CD4-positive, alpha-beta T cell treated with Interleukin-1 beta for 1 hour (primary cell): ENCODE measurements at places on chromosomes 2 and 18.
A peak's percentile ranks its signal among the peaks of the same experiment; 100 is the strongest.

- no peak for DNase-seq
Observed at GRCh38 chr2:231930593-231931281, 4.5 kb upstream of the NPPC start.

- no peak for DNase-seq
Observed at GRCh38 chr2:180203972-180204371, 196.9 kb upstream of the CWC22 start.

DNA sequence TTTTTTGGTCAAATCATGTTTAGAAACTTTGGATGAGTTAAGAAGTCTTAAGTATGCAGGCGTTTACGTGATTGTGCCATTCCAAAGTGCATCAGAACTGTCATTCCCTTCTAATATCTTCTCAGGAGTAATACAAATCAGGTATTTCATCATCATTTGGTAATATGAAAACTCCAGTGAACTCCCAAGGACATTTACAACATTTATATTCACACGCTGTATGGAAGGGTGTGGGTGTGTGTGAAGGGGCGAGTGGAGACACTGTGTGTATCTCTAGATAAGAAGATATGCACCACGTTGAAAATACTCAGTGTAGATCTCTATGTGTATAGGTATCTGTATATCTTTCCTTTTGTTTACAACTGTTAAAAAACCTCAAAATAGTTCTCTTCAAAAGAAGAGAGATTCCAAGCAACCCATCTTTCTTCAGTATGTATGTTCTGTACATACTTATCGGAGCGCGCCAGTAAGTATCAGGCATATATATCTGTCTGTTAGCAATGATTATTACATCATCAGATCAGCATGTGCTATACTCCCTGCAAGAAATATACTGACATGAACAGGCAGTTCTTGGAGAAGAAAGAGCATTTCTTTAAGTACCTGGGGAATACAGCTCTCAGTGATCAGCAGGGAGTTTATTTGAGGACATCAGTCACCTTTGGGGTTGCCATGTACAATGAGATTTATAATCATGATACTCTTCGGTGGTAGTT is 29.3 kb downstream of the COX7A2L start:
- DNase-seq, result no peak

DNA sequence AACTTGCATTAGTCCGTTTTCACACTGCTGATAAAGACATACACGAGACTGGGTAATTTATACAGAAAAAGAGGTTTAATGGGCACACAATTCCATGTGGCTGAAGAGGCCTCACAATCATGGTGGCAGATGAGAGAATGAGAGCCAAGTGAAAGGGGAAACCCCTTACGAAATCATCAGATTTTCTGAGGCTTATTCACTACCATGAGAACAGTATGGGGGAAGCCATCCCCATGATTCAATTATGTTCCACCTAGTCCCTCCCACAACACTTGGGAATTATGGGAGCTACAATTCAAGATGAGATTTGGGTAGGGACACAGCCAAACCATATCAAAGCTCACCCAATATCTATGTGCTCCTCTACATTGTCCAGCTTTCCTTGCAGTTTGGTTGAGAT is 16.0 kb upstream of the SERPINE2 start:
- no peak for DNase-seq

DNA sequence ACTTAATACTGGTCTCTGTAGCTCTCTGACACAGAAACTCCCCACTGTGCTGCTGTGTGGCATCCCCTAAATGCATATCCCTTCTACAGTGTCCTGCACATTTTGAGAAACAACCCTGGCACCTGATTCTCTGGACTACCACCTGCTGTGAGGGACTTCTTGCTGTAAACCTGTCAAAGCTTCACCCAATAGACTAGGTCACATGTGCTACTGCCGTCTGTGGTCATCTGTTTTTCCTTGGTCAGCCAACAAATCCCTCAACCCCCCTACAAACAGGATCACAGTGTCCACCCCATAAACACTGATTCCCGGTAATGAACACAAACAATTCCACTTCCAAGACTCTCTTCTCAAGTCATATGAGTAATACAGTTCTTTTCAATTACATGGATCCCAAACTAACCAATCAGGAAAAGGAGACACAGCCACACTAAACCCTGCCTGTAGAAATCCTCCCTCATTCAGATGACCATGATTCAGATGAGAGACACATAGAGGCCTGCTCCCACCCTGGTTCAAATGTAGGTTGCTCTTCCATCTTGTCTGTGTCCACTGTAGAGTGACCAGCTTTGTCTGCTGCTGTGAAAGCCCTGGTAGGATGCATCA is 1157.4 kb downstream of the RPIA start:
- DNase-seq, result no peak

GRCh38 chr2:137467246-137467862 is 496.9 kb upstream of the HNMT start:
- no peak for DNase-seq

GRCh38 chr2:208266553-208266893 is 468 bp downstream of the PIKFYVE start:
- no peak for DNase-seq

GRCh38 chr18:28692337-28692736 is 515.4 kb upstream of the CDH2 start:
- DNase-seq, result no peak

DNA sequence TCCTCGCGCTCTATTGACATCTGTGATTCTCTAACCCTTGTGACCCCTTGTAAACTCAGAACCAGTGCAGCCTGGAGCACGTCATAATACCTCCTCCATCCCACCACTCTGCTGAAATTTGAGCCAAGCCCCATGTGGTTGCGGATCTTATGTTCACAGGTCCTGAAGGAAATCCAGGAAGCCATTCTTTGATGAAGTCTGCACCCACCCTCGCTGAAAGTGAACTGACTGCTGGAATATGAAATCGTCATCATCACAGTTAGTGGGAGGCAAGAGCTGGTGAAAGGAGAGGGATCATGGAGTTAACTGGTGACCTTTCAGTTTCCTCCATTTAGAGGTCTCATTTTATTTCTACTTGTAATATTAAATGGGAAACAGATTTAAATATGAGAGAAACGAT is 21.6 kb downstream of the ZEB2 start:
- DNase-seq, result no peak

GRCh38 chr2:74876081-74876886 is 42.4 kb downstream of the HK2 start:
- peak; percentile 76 for DNase-seq

GRCh38 chr2:106176446-106177099 is 17.5 kb downstream of the UXS1 start:
- DNase-seq, result no peak

- DNase-seq, result no peak
Observed at GRCh38 chr2:128473175-128474035, 154.7 kb upstream of the HS6ST1 start.

- DNase-seq, result no peak
Observed at GRCh38 chr2:36807223-36807886, 110.8 kb downstream of the VIT start.

DNA sequence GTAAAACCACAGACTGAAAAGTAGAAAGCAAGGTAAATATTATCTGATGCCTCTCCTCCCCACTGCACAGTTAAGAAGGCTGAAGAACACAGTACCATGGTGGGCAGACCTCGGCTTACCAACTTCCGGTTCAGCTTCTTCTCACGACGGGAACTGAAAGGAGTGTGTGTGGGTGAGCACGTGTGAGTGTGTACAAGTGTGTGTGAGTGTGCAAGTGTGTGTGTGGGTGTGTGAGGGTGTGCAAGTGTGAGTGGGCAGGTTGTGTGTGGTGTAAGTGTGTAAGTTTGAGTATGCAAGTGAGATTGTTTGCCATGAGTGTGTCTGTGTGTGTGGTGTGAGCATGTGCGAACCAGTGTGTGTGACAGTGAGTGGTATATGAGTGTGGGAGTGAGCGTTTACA is 103.5 kb downstream of the ADD2 start:
- no peak for DNase-seq

DNA sequence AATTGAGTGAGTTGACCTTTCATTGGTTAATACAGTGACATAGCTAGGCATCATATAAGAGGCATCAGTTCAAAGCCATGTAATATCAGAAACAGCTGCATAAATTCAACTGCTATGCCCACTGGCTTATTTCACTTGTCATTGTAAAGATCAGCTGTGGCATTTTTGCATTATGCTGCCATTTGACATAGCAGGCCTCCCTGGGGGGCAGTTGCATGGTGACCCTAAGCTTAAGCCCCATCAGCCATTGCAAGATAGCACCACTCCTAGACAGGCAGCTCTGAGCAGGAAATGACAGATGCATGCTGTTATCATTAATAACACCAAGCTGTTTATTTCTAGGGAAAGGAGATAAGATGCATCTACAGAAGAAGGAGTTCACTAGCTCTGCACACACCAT is 233.4 kb upstream of the CNTNAP5 start:
- DNase-seq, result no peak

- no peak for DNase-seq
Observed at GRCh38 chr18:53551868-53552426, 672.5 kb downstream of the MBD2 start.

- DNase-seq, result peak; percentile 72
Observed at GRCh38 chr18:48777026-48777743, 173.6 kb downstream of the SMAD7 start.

GRCh38 chr2:216545359-216545758 is 46.7 kb downstream of the RPL37A start:
- no peak for DNase-seq

DNA sequence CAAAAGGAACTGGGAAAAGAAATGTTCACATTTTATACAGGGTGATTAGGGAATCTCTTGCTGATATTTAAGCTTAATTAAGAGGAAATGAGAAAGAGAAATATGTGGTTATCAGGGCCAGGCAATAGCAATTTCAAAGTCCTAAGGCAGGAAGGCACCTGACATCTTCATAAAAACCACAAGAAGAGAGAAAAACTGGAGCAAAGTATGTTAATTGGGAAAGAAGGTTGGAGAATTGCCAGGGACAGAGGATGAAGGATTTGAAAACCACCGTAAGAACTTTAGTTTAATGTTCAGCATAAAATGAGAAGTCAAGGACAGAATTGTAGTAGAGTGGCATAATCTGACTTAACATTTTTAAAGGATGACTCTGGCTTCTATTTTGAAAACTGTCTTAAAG is 691.8 kb upstream of the NRXN1 start:
- no peak for DNase-seq

- no peak for DNase-seq
Observed at GRCh38 chr2:240902615-240903041, 3.5 kb upstream of the CROCC2 start.

- no peak for DNase-seq
Observed at GRCh38 chr2:88651646-88652045, 24.4 kb upstream of the EIF2AK3 start.

DNA sequence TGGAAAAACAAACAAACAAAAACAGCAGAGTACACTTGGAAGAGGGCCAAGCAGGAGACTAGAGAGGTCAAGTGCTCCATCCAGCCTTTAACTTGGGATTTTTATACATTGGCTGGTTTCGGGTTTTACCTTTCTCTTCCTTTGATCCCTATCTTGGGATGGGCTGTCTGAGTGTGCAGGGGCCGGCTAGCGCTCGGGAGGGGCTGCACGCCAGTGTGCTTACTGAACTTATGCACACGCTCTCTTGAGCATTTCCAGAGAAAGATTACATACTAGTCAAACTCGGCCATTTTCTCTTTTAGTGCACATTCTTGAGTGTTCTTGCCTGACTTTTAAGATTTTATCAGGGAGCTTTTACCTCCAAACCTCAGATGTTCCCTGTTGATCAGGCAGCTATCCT is 707.8 kb downstream of the DSC3 start:
- DNase-seq, result no peak

DNA sequence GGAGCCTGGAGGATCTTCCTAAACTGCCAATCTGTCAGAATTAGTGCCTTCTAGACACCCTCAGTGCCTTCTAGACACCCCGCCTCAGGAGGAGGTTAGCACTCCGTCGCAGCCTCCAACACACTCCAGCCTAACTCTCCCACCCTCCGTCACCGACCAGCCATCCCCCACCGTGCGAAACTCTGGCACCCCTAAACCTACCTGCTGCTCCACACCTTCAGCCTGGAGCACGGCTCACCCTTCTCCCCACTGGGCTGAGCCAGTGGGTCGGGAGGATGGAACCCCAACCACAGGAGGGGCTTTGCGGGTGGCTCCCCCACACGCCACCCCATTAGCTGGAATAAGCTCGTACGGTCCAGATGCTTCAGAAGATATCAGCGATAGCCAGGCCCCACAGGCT is 468.9 kb upstream of the HS6ST1 start:
- no peak for DNase-seq

DNA sequence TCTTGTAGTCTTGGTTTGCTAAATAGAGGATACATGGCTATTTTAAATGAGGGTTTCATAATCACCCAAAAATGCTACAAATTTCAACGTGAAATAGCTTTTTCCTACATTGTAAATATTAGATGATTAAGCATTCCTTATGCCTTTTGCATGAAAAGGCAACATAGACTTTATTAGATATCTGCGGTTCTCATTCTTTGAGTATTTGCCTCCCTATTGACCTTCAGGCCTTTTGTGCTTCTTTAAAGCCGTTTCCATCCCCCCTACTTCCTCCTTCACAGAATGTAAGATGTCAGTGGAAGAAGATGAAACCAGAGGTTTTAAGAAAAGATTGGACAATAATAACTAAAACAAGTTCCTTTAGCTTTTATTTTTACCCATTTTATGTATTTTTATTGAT is 144.1 kb downstream of the UBE2E3 start:
- no peak for DNase-seq

DNA sequence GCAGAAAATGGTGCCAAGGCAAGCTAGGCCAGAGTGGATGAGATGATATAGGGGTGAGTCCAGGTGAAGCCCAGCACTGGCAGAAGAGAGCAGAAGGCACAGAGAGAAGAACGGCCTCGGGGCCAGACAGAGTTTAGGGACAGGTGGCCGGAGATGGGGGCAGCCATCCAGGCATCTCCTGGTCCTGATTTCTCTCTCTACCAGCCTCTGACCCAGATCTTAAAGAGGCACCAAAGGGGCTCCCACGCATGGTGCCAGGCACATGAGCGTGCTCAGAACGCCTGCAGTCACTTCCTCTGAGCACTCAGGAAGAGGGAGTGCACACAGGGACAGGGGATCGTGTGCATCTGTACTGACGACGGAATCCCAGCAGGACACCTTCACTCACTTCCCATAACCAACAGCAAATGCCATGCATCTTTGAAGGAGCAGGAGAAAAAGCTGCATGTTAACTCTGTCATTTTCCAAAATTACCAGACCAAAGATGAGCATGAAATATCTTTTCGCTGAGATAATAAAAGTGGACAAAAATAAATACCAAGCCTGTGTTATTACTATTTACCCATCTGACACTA is 427.8 kb upstream of the MYT1L start:
- no peak for DNase-seq

DNA sequence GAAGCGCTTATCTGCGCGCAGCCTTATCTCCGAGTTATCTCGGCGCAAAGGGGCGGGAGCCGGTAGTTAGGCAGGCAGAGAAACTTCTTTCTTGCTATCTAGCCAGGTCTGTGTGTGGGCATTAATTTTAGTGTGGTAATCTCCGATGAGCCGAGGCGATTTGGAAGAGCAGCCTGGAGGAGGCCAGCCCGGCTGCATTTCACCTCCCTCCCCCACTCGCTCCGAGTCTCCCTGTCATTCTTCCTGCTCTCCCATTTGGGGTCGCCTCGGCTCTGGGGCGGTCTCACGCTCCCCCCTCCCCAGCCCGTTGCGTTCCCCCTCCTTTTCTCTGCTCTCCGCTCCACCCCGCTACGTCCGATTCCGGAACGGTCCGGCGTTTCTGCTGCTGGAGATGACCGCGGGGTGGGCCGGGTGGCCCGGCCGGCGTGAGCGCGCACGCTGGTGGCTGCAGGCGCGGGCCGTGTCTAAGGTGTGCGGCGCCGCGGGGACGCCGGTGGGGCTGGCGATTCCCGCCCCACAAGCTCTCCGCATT is 566 bp downstream of the GATA6 start:
- DNase-seq, result no peak

GRCh38 chr2:46171996-46172546 is 125.1 kb upstream of the EPAS1 start:
- no peak for DNase-seq
